ENCODE measurements at places on chromosomes 16 and 17.

- no peak for DNase-seq
Observed at GRCh38 chr17:60989846-60990245, 312.2 kb downstream of the BCAS3 start.

DNA sequence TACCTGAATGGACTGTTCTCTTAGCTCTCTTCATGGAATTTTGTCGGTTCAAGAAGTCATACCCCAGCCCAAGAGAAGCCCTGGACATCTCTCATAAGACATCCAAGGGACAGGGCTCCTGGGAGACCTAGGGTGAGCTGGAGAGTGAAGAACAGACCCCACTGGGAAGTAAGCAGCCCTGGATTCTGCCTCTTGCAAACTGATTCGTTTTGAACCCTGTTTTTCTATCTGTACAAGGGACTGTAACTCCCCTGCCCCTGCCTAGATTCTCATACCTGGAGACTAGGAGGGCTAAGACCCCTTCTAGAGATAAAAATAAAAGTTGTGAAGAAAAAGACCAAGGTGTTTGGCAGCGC lies 449 bp downstream of the CCL3L1 start:
- no peak for DNase-seq

- peak; percentile 62 for DNase-seq
Observed at GRCh38 chr17:57461082-57461481, 204.8 kb downstream of the MSI2 start.

GRCh38 chr16:29686740-29687332 lies 7.9 kb downstream of the QPRT start:
- no peak for DNase-seq

DNA sequence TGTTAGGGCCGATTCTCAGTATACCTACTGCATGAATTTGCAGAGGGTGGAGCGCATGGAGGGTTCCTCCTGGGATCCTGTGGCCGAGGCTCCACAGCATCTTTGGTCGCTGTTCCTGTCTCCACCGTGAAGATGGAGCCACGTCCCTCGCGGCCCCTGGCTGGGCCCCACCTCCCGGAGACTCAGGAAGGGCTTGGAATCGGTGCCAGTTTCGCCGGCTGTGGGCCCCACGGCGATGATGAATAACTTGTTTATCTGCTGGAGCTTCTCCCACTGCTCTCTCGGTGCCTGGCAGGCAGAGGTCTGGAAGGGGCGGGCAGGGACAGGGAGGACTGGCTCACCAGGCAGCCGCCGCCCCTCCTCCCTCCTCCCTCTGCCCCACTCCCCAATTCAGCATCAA lies 8.1 kb downstream of the SLC5A11 start:
- DNase-seq = no peak

GRCh38 chr16:6557353-6558023 lies 775.2 kb upstream of the RBFOX1 start:
- DNase-seq = no peak

GRCh38 chr16:55408661-55409060 lies 70.3 kb upstream of the MMP2 start:
- DNase-seq = no peak

GRCh38 chr16:89134269-89134668 lies 37.3 kb upstream of the CDH15 start:
- no peak for DNase-seq

- no peak for DNase-seq
Observed at GRCh38 chr17:69142175-69142802, 594 bp upstream of the ABCA6 start.

DNA sequence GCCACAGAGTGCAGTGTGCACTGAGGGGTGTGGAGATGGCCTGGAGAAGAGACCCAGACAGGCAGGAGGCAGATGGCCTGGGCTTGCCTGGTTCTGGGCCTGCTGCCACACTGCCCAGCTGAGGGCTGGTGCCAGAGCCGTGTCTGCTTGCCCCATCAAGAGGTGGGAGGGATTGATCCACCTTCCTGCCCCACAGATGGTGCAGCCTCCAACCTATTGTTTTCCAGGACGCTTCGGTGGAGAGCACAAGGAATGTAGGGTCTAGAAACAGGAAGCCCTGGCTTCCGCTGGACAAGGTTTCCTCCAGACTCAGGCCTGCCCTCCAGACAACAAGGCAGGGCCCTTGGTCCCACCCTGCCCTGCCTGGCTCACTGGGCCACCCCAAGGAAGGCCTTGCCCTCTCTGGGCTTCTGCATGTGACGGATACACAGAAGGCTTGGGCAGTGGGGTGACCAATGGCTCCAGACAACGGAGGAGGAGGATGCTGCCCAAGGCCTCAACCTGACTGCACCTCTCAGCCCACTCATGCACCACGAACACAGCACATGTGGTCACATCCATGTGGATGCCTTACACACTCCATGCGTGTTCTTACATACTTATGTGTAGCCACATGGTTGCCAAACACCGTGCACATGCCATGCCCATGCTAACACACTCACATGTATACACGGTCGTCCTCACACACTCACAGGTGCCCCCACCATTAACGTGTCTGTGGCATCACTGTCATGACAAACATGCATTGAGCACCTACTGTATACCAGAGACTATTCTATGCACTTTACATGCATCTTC lies 6.5 kb upstream of the CDH5 start:
- no peak for DNase-seq

GRCh38 chr17:77841742-77842527 lies 116.6 kb upstream of the TNRC6C start:
- DNase-seq = no peak

DNA sequence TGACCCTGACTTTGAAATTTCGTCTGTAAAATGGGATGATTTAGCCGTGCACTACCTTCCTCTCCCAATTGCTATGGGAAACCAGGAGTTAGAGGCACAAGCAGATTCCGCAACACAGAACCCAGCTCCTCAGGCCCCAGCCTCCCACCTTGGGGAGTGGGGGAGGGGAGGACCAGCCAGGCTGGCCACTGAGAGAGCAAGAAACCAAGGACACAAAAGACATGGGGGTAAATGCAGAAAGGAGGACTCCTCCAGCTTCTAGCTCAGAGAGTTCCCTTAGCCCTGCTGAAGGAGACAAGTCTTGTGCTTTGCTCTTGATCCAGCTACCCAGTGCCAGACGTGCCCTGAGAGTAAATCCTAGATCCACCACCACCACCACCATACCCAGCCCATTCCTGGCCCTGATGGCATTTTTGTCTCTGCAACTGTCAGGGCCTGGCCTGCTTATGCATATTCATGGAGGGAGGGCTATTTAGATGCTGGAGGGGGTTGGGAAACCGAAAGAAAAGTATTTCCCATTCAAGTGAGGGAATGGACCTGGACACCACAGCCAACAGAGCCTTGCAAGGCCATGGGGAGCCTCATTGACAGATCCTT lies 25.9 kb downstream of the PITPNM3 start:
- DNase-seq = no peak

Data from stimulated activated CD4-positive, alpha-beta T cell treated with anti-CD3 and anti-CD28 coated beads, Interleukin-1b, Interleukin-23, amount 100 ng/mL, for 48 hours (primary cell).